ENCODE measurements at places on chromosomes 12 and 14. TPM values are rescaled to one million over a fixed set of nuclear protein-coding genes. Genes with fewer than 3 reads are reported as not detected.

GRCh38 chr12:85530456-85530855 lies 250.4 kb downstream of the ALX1 start:
- no peak for DNase-seq

DNA sequence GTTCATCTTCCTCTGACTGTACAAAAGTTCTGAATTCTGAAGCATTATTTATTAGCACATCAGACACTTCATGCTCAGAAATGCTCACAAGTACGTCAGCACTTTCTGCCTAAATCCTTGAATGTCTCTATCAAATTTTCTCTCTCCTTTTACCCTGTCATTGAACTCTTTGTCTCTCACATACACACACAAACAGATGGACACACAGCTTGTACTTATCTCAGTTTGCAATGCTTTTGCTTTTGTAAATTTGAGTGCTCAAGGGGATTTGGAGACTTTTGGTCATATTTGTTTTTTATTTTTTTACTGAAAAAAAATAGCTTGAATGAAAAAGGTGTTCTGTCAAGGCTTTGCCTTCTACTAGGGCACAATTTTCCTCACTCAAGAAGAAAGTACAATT lies 64.2 kb upstream of the PDZRN4 start:
- no peak for DNase-seq

The GPD1 gene
- total RNA-seq: 0.45 TPM

- DNase-seq: no peak
These were observed 107.6 kb upstream of the SYT1 start for GRCh38 chr12:78756936-78757335.

The SAMD15 gene
- total RNA-seq: 0.76 TPM

The HRK gene
- 1.0 TPM for total RNA-seq

The ASPG gene
- total RNA-seq: 1.4 TPM

GRCh38 chr14:99503848-99504453 lies 22.7 kb downstream of the CCNK start:
- DNase-seq: no peak

GRCh38 chr14:104872469-104873341 lies 7.6 kb downstream of the CEP170B start:
- peak; percentile 82 for DNase-seq

DNA sequence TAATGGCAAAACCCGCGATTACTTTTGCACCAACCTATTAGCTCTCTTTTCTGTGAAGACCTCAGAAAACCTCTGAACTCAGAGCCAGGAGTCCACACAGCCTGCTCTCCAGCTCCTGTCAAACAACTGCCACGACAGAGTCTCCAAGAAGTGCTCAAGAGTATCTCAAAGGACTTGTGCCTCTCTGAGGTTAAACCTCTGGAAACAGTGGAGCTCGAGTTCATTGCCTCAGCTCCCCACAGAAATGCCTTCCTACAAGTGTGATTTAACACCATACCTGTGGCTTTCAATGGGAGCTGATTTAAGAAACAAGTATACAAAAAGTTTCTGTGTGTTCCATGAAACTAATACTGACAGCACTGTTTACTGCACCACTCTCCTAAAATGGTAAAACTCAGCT lies 20.1 kb downstream of the ACTN1 start:
- DNase-seq: no peak

- no peak for DNase-seq
These were observed 30.7 kb upstream of the MANSC4 start for GRCh38 chr12:27810756-27811155.

GRCh38 chr14:43005807-43006206 lies 1399.1 kb downstream of the LRFN5 start:
- peak; percentile 2 for DNase-seq

GRCh38 chr14:98808494-98809407 lies 463.2 kb downstream of the BCL11B start:
- no peak for DNase-seq

DNA sequence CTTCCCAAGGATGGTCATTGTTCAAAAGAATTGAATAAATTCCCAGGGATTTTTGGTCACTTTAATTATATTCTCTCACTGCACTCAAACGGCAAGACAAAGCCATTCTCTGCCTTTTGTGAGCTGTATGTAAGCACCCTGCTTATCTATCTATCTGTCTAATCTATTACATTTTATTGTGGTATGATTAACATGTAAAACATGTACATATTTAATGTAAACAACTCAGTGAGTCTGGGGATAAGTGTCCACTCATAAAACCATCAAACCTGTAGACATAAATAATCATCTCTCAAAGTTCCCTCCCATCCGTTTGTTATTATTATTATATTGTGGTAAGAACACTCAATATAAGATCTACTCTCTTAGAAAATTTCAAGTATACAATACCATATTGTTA lies 167.1 kb downstream of the CAND1 start:
- DNase-seq: no peak

DNA sequence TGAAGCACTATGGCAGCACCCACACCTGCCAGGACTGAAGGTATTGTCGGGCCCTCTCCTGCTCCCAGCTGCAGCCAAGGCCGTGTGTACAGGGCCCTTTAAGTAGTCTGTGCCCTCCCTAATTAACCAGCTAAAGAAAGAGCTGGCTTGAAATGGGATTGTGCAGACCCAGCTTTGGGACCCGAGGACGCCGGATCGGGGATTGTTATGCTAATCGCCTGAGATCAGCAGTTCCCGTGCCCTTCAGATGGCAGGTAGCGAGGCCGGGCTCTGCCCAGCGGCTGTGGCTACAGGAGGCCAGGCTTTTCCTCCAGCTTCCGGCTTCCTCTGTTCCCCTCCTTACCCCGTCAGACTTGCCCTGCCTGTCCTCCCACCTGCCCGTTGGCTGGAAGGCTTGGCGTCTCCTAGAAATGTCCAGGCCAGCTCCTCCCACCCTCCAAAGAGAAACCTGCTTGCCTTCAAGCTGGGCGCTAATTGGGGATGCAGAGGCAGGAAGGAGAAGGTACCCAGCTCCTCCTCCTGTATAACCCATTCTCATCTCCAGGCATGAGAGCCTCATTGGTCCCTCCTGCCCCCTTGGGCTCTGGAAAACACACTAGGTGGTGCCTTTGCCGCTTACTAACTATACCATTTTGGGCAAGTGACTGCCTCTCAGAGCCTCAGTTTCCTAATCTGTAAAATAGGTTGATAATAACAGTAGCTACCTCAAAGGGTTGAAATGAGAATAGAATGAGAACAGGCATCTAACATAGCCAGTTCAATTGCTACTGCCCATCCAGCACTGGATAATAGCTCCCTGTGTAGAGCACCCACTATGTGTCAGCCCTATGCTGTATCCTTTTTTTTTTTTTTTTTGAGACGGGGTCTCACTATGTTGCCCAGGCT lies 25.8 kb upstream of the MSI1 start:
- DNase-seq: peak; percentile 94

The TEX52 gene
- total RNA-seq: not detected

The NRL gene
- total RNA-seq: 2.2 TPM

DNA sequence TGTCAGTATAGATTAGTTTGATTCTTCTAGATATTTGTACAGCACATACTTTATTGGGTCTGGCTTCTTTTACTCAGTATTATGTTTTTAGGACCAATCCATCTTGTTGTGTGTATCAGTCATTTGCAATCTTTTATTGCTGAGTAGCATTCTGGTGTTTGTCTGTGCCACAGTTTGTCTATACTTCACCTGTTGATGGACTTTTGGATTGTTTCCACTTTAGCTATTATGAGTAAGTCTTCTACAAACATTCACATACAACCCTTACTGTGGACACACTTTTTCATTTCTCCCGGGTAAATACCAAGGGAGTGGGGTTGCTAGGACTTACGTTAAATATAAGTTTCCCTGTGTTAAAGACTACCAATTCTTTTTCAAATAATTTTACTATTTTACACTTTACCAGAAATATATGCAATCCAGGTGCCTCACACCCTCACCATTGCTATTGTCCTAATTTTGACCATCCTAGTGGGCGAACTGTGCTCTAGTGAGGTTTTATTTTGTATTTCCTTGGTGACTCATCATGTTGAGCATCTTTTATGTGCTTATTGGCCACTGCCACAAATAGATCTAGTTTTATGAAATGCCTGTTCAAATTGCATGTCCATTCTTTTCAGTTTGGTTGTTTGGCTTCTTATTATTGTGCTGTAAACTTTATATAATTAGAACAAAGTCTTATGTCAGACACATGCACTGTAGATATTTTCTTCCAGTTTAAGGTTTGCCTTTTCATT lies 304.7 kb upstream of the TMTC1 start:
- DNase-seq: no peak

GRCh38 chr12:46242569-46242968 lies 26.3 kb downstream of the SLC38A1 start:
- no peak for DNase-seq

The TAS2R43 gene
- 2.6 TPM for total RNA-seq

GRCh38 chr14:38074081-38074480 lies 133.6 kb upstream of the SSTR1 start:
- DNase-seq: no peak

DNA sequence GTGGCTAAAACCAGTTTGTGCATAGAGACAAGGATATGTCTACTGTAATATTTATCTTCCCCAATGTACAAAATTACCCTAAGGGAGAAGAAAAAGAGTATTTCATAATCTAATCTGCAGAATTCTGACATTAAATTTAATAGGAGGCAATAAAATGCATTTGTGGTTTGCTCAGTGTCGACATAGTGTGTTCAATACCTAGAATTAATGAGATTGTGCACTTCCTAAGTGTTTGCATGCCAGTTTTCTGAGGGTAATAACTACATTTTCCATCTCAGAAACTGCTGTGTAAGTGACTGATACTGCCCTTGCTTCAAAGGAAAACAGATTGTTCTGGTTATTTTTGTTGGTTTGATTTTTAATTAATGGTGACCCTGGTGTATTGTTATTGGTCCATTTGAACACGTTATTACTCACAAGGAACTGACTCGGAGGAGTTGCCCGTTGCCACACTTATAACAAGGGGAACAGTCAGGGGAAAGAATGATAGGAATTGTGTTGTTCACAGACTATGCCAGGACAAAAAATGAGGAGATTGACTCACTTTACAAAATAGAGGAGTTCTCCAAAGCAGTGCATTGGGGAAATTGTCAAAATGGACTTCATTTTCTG lies 960.3 kb upstream of the TMEM132C start:
- no peak for DNase-seq

The SLC25A21 gene
- total RNA-seq: 12.1 TPM

The MYO1H gene
- total RNA-seq: not detected
